ENCODE measurements at places on chromosomes 1 and 21.

- DNase-seq = no peak
Observed at GRCh38 chr1:47675721-47676120, 237.9 kb downstream of the FOXD2 start.

DNA sequence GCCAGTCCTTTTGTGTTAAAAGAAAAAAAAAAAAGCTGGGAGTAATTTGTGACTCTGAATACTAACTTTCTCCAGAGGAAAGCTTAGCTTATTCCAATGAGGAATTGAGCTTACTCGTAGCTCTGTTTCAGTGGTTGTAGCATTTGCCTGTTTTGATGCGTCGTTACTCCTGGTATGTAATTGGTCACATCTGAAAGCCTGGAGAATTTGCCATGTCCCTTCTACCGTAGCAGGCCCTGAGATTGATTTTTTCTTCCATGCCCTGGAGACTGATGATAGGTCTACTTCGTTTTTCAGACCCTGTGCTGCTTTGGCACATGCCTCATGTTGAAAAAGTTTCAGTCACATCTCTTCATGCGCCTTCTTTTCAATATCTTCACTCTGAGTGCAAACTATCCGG is 1103.0 kb downstream of the PLA2G4A start:
- no peak for DNase-seq

DNA sequence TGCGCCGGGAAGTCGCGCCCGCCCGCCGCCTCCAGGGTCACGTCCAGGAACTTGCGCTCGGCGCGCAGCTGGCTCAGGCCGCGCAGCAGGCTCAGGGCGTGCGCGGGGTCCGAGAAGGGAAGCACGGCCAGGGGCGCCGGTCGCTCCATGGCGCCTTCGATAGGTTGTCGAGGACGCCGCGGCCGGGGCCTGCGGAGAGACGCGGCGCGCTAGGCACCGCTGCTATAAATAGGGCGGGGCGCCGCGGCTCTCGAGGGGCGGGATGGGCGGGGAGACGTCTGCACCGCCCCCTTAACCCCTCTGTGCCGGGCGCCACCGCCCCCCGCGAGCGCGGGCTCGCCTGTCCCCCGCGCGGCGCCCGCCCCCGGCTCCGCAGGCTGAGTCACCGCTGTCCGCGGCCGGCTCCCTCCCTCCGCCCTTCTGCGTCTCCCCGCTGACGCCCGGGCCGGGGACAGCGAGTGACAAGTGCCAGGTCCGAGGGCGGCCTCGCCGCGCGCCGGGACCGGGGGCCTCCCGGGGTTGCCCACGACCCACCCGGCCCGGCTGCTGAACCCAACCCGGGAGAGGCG is at the start of gene KLHL21:
Gene KLHL21 (minus strand): TSS at position 201 of the 569 bp plus-strand sequence. CDS start 52 bp downstream, at position 149.
- peak; percentile 69 for DNase-seq

GRCh38 chr21:46172863-46173528 is 11.3 kb downstream of the SPATC1L start:
- no peak for DNase-seq

DNA sequence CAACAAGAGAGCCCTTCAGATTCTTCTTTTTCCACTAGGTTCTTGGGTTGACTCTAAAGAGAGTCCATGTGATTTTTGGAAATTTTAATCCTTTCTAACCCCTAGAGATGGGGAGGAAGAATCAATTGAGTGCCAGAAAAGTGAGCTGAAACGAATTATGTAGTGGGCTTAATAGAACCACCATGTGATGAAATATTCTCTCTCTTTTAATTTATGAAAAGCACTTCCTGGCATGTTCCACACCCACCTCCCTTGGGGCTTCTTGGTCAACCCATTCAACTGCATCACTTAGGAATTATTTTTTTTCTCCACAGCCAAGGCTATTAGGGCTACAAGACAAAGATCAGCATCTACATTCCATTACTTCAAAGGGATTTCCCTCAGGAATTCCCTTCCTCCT is 79.6 kb downstream of the ZC3H11B start:
- no peak for DNase-seq

DNA sequence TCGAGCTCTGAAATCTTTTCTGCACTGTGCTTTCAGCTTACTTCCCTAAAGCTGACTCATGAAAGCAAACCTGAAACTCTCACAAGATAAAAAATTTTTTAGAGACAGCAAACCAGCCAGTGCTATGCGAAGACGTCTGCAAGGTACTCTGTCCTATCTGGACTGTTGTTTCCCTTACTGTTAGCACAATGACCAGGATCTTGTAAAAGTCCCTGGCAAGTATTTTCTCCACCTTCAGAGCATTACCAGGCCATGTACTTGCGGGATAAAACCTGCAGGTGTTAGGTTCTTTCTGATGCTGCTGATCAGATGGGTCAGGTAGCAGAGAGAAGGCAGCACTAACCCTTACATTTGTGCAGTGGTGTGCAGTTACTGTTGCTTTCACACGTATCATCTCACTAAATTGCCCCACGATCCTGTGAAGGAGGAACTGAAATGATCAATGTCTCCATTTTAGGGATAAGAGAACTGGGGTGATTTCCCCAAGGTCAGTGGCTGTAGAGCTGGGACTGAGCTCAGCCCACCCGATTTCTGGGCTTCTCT is 56.6 kb downstream of the PLXNA2 start:
- DNase-seq = no peak

DNA sequence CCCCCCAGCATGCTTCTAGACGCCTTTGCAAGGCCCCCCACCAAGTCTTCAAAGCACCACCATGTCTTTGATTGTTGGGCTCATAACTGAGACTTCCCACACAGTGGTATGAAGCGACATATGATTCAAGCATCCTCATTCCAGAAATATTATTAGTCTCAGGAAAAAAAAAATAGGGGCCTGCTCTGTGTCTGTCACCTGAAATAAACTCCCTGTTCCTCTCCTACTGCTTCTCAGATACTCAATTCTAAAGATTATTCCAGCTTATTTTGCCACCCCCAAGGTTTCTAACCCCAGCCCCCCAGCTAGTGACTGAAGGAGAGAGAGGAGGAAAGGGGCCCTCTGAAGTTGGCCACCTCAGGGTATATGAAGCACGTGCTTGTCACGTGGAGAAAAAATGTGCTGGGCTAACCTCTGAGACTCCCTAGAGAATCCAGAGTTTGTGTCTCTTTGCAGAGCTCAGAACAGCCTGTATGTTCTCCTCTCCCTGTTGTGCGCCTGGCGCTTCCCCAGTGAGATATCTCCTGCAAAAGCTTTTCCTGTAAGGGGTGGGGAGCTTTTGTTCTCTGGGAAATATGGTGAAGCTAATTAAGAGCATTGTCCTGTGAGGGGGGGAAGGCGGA is 35.9 kb upstream of the RASAL2 start:
- peak; percentile 72 for DNase-seq

- DNase-seq = no peak
Observed at GRCh38 chr1:210702506-210702905, 373.8 kb downstream of the HHAT start.

DNA sequence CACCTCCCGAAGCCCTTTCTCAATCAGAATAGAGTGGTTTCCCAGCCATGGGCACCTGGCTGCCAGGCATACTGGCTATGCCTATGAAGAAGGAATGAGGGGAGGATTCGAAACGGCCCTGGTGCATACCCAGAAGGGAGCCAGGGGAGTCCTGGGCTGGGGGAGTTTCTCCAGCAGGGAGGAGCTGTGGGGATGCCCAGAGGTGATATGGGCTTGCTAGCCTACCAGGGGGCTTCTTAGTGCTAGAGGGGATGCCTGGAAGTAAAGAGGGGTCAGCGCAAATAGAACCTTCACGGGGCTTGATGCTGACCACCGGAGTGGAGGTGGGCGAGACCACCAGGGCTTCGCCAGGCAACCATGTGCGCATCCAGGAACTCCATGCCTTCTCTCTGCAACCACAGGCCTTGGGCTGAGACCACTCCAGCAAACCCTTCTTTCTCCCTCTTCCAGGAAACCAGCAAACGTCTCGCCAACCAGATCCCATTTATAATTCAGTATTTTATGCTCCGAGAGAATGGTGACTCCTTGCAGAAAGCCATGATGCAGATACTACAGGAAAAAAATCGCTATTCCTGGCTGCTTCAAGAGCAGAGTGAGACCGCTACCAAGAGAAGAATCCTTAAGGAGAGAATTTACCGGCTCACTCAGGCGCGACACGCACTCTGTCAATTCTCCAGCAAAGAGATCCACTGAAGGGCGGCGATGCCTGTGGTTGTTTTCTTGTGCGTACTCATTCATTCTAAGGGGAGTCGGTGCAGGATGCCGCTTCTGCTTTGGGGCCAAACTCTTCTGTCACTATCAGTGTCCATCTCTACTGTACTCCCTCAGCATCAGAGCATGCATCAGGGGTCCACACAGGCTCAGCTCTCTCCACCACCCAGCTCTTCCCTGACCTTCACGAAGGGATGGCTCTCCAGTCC is 18.2 kb upstream of the MX1 start:
- no peak for DNase-seq

GRCh38 chr1:234918181-234918841 is 210.3 kb downstream of the TOMM20 start:
- peak; percentile 53 for DNase-seq

DNA sequence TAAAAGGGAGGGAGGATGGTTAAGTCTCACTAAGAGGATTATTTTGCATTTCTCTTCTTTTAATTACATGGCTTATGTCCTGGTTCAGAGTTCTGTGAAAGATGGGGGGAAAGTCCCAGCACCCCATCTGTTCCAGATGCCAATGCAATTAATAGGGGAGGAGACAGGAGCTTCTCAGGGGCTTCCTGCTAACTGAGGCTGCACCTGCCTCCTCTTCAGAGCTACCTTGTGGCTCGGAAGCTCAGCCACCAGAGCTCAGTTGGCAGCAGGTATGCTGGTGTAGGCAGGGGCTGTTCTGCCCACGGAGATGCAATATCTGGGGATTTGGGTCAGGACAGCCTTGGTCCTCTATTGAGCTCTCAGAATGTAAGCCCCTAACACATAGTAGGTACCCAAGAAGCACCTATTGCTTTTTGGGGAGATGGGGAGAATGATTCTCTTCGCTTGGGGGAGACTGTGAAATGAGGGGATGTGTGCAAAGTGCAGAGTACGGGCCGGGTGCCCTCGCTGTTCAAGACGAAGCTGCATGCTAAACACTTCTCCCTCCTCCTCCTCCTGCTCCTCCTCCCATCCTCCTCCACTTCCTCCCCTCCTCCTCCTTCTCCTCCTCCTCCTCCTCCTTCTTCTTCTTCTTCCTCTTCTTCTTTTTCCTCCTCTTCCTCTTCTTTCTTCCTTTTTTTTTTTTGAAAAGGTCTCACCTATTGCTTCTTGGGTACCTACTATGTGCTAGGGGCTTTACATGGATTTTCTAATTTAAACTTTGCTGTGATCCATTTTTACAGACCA is 279.0 kb downstream of the PTPRU start:
- no peak for DNase-seq

DNA sequence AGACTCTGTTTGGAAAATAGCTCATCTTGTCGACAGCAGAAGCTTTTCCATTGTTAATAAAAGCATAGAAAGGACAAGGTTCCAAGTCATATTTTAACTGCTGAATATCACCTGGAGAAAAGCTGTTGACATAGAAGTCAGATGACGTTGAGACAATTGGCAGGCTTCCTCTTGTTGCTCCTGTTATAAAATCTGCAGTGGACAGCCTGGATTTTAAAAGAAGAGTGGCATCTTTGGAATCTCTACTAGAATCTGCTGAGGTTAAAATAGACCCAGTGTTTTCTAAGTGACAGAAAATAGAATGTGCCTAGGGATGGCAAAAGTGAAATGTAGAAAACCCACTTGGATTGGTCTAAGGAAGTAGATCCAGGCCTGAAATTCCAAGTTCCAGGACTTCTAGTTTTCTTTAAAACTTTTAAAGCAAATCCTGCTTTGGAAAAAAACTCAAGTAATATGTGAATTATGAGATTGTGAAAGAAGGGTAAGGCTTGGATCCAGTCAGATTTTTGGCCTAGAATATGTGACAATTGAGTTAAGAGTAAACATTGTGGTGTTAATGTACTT is 53.6 kb upstream of the NEXN start:
- peak; percentile 60 for DNase-seq

GRCh38 chr1:160245434-160245833 is 16.9 kb downstream of the DCAF8 start:
- DNase-seq = no peak

DNA sequence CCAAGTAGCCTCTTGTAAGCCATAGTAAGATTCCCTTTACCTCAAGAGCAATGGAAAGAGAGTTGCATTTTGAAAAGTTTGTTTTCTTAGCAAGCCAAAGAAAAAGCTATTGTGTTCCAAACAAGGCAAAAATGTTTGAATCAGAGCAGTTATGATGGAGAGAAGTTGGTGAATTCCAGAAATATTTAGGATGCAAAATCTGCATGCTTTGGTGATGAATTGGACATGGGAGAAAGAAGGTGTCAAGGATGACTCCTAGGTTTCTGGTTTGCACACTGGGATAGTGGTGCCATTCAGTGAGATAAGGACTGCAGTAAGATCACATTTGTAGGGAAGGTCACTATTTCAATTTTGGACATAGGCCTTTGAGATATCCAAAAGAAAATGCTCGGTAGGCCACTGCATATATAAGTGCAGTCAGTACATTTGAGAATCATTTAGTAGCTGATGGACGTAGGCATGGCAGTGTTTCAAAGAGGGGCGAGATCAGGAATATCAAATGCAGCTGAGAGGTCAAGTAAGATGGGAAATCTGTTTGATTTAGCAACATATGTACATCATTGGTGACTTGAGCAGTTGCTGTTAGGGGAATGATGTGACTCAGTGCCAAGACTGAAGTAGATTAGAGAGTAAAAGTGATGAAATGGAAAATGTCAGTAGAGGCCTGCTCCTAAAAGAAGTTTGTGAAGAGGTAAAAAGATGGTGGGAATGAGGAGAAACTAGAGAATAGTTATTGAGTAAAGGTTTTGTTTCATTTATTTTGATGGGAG is 33.9 kb upstream of the GPR25 start:
- DNase-seq = peak; percentile 43

DNA sequence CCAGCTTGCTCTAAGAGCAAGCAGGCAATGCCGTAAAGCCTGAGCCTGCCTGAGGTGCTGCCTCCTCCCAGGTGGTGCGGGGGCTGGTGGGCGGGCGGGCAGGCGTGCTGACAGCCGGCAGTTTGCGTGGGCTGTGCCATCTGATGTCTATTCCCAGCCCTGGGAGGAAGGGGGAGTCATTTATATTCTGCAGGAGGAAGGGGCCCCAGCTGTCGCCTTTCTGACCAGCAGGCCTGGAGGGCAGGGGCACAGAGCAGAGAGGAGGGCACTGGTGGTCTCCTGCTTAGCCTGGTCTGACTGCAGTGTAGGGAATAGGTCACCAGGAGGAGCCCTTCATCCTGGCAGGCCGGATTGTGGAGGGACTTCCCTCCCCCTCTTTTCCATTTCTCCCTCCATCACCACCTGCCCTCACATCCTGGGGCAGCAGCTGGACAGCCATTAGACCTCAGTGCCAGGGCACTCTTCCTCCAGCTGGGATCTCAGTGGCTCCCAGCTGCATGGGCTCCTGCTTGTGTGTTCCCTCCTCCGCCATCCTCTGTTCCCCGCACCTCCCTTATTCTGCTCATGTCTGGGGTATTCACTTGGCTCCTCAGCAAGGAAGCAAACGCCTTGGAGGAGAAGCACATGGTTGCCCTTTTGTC is 4.4 kb downstream of the CYB561D1 start:
- DNase-seq = peak; percentile 29
